ENCODE measurements at places on chromosomes 7 and 10. TPM values are rescaled to one million over a fixed set of nuclear protein-coding genes. Genes with fewer than 3 reads are reported as not detected.

The EGFR gene
- 130 TPM for total RNA-seq

The CTNNA3 gene
- under 0.01 TPM for total RNA-seq

The SPAM1 gene
- total RNA-seq, result not detected

The PLAC9 gene
- total RNA-seq, result 24.8 TPM

The AGBL3 gene
- total RNA-seq, result 0.73 TPM

The SLC18A3 gene
- not detected for total RNA-seq

The CHST3 gene
- total RNA-seq, result 23.5 TPM

The NEBL gene
- 1.1 TPM for total RNA-seq

The CAMK2G gene
- total RNA-seq, result 22.1 TPM

The EXOC6 gene
- total RNA-seq, result 1.5 TPM

The SCART1 gene
- total RNA-seq, result 1.6 TPM

The PLEKHS1 gene
- not detected for total RNA-seq

The FAM20C gene
- total RNA-seq, result 58.4 TPM

Data from subcutaneous preadipocyte (primary cell).